ENCODE measurements at places on chromosomes 5 and 9.

- no peak for DNase-seq
Observed at GRCh38 chr9:31776471-31776870, 608.0 kb upstream of the ACO1 start.

GRCh38 chr5:150374651-150375050, 17.2 kb downstream of the TCOF1 start:
- DNase-seq: no peak

- DNase-seq: no peak
Observed at GRCh38 chr5:100877274-100877673, 25.8 kb downstream of the ST8SIA4 start.

DNA sequence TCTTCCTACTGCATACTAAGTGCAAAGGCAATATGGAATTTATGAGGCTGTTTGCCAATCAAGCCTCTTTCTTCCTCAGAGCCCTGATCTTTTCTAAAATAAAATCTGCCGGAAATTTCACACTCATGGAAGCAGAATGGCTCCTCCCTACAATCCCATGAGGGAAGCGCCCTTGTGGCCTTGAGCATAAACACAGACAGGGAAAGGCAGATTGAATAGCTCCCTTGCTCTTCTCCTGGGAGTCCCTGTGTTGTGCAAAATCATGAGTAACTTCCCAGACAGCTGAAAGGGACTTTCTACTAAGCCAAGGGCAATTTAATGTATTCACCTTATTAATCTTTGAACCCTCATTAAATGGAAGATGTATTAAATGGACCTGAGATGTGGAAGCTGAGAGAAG, 226.1 kb upstream of the PIK3R1 start:
- DNase-seq: no peak

DNA sequence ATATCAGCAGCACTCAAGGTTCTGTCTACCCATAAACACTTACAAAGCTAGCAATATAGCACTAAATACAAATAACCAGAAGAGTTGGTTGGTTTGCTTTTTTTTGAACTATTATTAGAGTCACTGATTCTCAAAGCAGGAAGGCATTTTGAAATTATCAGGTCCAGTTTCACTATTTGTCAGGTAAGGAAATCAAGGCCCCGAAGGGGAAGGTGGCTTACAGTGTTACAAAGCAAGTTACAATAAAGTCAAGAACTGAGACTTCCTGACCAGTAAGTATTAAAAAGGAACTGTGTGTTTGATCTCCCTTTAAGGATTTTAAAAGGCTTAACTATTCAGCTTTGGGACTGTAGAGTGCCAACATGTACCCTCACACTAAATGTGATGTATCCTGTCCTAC, 10.8 kb downstream of the C5orf15 start:
- DNase-seq: no peak

- DNase-seq: no peak
Observed at GRCh38 chr5:84635235-84636055, 250.8 kb upstream of the EDIL3 start.

DNA sequence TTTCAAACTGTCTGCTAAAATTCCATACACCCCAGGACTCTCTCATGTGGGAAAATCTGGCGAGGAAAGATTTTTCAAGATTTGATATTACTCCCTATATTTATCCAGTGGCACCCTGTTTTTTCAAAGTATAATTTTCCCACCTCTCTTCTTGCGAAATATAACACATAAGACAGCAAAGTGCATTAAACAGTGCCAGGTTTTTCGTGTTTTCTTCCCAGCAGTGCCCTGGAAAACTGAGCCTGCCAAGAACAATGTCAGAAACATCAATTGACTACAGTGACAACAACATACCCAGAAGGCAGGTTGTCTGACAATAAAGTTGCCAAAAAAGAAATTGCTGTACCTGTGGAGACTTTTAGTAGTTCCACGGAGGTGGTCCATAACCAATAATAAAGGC, 545.0 kb upstream of the ZNF608 start:
- DNase-seq: no peak

DNA sequence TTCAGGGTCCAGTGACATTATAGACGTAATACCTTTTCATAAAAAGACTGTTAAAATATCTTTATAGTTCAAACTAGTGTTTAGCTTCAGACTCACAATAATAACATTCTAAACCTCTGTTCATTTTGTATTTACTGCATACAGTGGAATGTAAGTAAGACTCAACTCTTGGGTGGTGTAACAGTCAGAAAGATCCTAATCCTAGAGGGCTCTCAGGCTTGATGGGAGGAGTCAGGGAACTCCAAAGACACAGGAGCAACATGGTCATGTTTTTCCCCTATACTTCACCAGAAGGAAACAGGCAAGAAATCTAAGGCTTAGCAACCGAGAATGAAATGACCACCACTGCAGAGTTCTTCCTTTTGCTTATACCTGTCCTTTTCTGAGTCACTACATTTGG, 82.6 kb downstream of the MRPS27 start:
- no peak for DNase-seq

DNA sequence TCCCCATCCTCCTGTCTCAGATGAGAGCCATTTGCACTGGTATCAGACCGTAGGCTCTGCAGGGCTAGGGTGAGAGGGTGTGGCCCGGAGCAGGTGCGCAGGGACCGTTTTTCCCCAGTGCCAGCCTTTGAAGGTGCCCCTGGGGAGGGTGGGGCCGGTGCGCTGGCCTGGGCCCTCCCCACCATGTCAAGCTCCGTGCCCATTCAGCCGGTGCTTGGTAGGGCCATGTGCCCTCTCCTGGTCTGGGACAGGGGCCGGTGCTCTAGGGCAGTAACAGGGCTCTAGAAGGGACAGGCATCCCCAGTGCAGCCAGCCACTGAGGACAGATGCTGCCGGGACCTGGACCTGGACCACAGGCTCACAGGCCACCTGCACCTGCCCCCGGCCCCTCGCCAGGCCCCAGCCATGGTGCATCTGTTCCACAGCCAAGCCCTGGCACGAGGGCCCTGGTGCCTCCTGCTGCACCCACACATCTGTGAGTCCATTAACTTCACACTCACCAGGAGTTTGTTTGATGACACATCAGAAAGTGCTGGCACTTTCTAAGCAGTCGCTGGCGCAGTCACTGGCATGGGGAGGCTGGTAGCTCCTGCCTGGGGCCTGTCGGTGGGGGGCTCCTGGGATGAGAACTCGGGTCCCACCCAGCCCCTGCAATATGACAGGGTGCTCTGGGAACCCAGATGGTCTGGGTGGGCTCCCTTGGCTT, 5.0 kb upstream of the QRFP start:
- DNase-seq: no peak

DNA sequence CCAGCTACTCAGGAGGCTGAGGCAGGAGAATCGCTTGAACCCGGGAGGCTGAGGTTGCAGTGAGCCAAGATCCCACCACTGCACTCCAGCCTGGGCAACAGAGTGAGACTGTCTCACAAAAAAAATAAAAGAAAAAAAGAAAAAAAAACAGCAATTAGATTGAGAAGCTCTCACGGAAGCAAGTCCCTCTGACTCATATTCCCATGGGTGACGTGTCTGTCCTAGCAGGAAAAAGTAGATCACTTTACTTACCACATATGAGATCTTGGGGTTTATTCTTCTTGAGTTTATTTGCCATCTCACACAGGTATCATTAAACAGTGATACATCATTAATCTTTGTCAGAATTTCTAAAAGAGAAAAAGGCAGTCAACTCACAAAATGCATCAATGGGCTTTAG, 62.6 kb downstream of the SUSD1 start:
- peak; percentile 67 for DNase-seq

GRCh38 chr5:181281077-181281983, 20.4 kb upstream of the TRIM52 start:
- no peak for DNase-seq

Measured in AG04449 (cell line).